ENCODE measurements at places on chromosomes 4 and X.

DNA sequence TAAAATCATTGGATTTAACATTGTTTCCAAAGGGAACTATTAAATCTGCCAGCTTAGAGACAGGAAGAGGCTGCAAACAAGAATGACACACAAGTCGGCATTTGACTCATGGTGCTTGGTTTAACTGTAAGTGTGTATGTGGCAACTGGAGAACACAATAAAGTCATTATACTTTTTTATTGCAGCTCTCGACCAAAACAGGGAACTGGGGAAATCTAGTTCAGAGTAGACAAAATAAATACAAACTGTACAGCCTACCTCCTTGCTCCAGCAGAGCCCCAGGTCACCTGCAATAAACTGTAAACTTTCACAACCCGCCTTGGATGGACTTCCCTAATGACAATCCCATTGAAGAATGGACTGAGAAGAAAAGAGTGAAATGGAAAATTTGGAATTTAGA, 24.0 kb downstream of the NPY5R start:
- DNase-seq: no peak

DNA sequence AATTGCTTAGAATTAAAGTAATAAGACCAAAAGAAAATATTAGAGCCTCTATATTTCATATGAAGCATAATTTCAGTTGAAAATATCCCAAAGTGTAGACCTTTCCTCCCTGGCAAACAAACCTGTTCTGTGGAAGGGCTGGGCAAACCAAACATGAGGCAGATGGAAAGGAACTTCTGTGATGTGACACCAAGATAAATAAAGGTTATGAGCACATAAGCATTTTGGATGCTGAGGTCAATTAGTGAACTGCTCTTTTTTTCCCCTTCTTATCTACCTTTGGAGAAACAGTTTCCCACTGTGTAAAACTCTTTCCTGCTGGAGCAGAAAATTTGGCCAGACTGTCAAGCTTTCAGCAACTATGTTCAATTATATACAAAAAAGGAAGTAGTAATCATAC, 109.6 kb upstream of the STIM2 start:
- no peak for DNase-seq

GRCh38 chr4:150402871-150403272, 179.1 kb upstream of the MAB21L2 start:
- no peak for DNase-seq

- DNase-seq: no peak
Measured at GRCh38 chr4:2451821-2452785, 16.8 kb upstream of the RNF4 start.

DNA sequence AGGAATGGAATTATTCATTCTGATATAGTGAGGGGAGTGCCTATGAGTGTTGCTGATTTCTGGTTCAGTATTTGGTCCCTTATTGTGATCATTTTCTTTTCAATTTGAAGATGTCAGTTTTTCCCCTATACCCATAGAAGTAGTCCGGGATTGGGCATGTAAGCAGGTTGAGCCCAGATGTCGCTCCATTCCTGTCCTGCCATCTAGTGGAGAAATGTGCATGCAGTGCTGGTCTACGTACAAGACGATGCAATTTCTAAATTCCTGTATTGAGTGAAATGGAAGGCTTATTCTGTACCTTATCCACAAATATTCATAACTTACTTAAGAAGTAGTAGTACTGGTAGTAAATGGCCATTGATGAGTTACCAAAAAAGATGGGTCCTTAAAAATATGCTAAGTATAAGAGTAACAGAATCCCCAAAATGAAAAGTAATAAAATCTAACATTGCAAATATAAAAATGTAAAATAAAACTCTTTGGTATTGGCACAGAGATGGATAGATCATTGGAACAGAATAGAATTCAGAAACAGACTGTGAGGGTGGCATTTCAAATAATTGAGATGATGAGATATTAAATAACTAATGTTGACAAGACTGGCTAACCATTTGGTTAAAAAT, 60.9 kb downstream of the UGT8 start:
- peak; percentile 54 for DNase-seq

Data from activated CD4-positive, alpha-beta T cell treated with anti-CD3 and anti-CD28 coated beads, Interleukin-2, Interleukin-6, amounts not matched to agents 100 ng/mL and 50 ng/mL, durations not matched to agents 16 hours and 8 hours (primary cell).